Fibroblast of villous mesenchyme (primary cell): ENCODE measurements at places on chromosomes 5 and 9. TPM values are rescaled to one million over a fixed set of nuclear protein-coding genes. Genes with fewer than 3 reads are reported as not detected.

The AGGF1 gene
- total RNA-seq: 19.0 and 20.0 TPM in 2 replicates

The CREBRF gene
- 8.1 and 15.5 TPM in 2 replicates for total RNA-seq

The EGFL7 gene
- 7.7 and 9.9 TPM in 2 replicates for total RNA-seq

The DBH gene
- not detected in 2 replicates for total RNA-seq

The KCNIP1 gene
- not detected in 2 replicates for total RNA-seq

The ROR2 gene
- total RNA-seq: 3.0 and 5.2 TPM in 2 replicates
